ENCODE measurements at places on chromosomes 1 and 21. TPM values are rescaled to one million over a fixed set of nuclear protein-coding genes. Genes with fewer than 3 reads are reported as not detected.

GRCh38 chr1:54118704-54119103 is 34.1 kb downstream of the CDCP2 start:
- DNase-seq = no peak

- no peak for DNase-seq
Observed at GRCh38 chr1:208080396-208081286, 163.5 kb downstream of the PLXNA2 start.

GRCh38 chr1:200907611-200908097 is 13.0 kb downstream of the INAVA start:
- no peak for DNase-seq

- no peak for DNase-seq
Observed at GRCh38 chr1:77987919-77988318, 9.0 kb upstream of the FUBP1 start.

- DNase-seq = no peak
Observed at GRCh38 chr1:111819566-111820263, 64.0 kb downstream of the DDX20 start.

- peak; percentile 48 for DNase-seq
Observed at GRCh38 chr1:153422450-153423068, 6.2 kb downstream of the S100A7A start.

The HCRTR1 gene
- 0.11 TPM for polyA plus RNA-seq

DNA sequence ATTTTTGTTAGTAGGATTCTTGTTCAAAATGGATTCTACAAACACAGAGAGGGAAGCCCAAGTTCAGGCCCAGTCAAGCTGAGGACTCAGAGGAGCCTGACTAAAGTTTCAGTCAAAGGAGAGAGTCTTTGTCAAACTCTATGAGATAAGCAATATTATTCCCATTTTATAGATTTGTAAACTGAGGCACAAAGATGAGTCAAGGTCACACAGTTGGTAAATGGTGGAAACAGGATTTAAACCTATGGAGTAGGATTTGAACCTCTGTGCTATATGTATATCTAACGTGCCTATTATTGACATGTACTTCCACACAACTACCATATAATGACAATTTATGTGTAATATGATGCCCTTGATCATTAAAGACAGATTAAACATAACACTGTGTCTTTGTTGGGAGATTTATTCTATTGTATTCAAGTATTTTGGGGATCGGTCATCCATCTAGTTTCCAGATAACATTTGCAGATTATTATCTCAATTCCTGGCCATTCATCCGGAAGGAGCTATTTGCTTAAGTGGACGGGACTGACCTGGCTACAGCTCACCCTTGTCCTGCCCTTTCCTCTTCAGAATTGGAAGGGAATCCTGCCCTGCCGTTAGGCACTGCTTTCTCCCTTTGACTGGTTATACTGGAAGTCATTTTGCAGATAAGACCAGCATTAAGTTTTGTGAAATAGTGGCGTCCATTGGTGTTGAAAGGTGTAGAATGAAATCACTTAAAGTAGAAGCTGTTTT is 86.1 kb upstream of the LMO4 start:
- no peak for DNase-seq

DNA sequence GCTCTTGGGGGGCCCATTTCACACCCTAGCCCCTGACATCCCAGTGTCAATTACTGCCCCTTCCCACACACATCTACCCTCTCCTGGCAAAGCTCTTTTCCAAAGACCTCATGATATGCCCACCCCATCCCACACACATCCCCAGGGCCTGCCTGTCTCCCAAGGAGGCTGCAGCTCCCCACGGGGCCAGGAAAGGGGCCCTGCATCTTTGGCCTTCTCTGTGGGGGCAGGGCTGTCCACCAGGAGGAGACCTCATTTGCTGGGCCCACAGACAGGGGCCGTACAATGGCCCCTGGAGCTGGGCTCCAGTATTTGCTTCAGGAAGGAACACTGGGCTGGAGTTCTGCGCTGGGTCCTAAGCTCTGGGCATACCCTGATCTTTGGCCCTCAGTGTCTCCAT is 65.6 kb upstream of the RUNX3 start:
- no peak for DNase-seq

The HPCA gene
- polyA plus RNA-seq = 0.48 TPM

DNA sequence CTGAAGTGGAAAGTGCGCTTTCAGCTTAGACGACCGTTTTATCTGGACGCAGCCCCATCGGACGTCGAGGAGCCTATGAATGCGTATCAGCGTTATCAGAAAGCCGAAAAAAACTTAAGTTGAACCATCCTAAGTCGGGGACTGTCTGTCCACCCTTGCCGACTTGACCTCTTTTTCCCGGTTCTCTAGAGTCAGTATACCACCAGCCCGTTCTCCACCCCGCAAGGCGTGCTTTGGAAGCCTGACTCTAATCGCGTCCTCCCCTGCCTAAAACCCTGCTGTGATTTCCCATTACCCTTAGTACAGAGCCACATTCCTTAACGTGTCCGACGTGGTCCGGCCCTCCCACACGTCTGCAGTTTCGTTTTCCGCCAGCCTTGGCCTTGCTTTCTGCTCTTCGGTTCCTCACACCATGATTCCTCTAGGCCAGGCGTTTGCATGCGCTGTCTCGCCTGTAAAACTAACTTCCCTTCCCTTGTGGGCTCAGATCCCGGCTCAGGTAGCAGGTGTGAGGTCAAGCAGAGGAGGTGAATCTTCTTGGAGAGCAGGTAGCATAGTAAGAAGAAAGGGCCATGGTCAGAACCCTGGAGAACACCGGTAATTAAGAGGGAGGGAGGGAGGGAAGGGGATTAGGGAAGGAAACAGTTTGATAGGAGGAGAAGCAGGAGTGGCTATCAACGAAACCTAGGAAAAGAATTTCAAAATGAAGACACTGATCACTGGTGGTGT is 865 bp downstream of the ADPRS start:
- DNase-seq = no peak

The SPRR2E gene
- not detected for polyA plus RNA-seq

DNA sequence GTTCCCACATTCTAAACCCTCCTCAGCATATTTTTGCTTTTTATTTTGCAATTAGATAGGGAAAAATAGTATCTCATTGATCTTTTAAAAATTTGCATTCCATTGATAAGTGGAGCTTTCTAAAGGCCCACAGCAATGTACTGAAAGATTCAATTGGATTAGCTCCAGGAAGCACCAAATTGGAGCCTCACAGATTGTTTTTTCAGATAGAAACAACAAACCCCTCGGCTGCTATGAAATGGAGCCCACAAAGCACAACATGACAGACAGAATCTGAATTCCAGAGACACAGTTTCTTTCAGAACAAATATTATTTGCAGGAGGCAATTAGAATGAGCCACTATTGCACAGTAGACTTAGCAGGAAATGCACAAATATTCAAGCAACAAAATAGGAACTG is 58.9 kb upstream of the KIF26B start:
- no peak for DNase-seq

The GBP7 gene
- polyA plus RNA-seq = 0.17 TPM

DNA sequence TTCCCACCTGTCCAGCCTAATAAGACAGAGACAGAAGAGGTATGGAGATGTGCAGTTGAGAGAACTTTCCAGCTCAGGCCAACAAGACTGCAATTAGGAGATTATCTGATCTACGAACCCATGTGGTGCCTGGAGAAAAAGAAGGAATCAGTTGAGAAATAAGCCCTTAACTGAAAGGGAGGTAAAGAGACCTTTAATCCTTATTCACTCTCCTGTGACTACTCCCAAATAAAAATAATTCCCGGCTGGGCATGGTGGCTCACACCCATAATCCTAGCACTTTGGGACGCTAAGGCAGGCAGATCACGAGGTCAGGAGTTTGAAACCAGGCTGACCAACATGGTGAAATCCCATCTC is 31.9 kb upstream of the SARS1 start:
- DNase-seq = no peak

The SLC30A10 gene
- 0.09 TPM for polyA plus RNA-seq

The SPRR2A gene
- not detected for polyA plus RNA-seq

- DNase-seq = no peak
Observed at GRCh38 chr1:175449306-175449705, 256.7 kb upstream of the KIAA0040 start.

DNA sequence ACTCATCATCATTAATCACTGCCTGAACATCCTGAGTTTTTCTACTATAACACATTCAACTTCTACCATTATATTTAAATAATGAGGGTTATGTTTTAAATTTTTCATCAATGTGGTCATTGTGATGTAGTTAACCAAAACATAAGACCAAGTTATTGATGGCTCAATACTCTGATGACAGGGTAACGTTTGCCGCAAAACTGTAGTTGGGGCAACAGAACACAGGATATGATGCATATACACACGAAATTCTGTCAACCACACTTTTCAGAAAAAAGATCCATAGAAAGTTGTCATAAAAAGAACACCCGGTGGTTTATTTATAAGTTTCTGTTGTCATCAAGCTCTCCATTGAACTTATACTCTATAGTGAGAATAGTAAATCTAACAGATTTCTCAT is 121.7 kb upstream of the COL11A1 start:
- DNase-seq = no peak

- no peak for DNase-seq
Observed at GRCh38 chr21:29096218-29097015, 23.0 kb upstream of the CCT8 start.

The CELA3B gene
- not detected for polyA plus RNA-seq

The C1QC gene
- 20.7 TPM for polyA plus RNA-seq

The OR6N1 gene
- 0.06 TPM for polyA plus RNA-seq

DNA sequence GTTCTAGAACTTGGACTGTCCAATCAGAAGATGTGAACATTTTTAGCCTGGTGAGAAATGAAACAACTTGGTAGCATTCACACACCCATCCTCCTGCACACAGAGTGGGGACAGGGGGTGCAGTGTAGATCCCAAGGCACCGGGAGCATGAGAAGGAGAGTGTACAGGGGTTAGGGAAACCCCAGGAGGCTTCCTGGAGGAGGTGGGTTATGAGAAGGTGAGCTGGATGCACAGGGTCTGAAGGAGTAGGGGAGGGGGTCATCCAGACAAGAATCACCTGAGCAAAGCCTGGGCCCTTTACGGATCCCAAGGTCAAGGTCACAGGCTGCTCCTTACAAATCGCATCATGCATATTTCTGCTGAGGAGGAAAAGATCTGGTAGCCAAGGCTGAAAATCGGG is 117.5 kb upstream of the TMPRSS2 start:
- DNase-seq = no peak

The PIAS3 gene
- 58.9 TPM for polyA plus RNA-seq

The KRTAP11-1 gene
- not detected for polyA plus RNA-seq

DNA sequence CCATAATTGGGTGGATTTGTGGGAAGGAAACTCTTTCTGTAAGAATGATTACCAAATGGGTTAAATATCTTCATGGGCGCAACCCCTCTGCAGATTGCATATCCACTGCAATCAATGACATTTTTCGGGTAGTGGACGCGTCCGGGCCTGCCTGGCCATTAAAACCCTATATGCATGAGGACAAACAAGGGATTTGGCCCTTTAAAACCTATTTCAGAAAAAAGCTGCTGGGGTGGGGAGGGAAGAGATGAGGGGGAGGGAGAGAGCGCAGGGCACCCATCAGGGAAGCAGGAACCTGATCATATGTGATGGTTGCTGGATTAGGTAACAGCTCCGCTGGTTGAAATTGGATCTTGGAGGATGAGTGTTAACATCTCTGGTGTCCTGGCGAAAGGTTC is 228.8 kb downstream of the PBX1 start:
- no peak for DNase-seq

DNA sequence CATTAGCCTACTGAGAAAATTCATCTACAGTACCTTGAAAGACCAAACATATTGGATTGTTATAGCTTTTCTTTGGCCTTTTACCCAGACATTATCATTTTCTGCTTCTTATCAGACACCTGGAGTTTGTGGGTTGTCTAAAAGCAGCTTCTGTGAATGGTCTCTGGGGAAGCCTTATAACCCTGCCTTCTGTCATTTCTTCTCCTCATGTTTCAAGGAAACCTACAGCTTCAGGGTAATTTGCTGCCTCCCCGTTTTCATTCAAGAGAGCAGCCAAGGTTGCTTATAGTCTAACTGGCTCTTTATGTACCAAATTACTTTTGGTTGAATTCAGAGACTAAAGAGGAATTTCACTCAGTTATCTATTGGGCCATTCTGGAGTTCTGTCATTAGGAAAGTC is 288.3 kb upstream of the SGIP1 start:
- DNase-seq = no peak

The SMIM34 gene
- not detected for polyA plus RNA-seq

DNA sequence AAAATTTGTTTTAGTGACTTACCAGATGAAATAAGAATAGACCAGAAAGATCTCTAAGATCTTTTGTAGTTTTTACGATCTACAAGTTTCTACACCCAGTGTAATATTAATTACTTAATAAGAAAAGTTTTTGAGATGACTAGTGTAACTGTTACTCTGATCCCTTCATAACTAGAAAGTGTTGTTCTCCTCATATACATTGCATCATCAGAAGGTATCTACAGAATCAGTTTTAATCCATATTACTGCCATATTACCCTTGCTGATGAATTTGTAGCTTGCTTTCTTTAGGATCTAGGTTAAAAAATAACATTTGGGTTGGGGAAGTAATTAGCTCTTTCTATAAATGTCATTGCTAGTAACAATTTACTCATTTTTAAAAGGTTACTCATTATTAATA is 72.5 kb downstream of the GPR161 start:
- DNase-seq = no peak

DNA sequence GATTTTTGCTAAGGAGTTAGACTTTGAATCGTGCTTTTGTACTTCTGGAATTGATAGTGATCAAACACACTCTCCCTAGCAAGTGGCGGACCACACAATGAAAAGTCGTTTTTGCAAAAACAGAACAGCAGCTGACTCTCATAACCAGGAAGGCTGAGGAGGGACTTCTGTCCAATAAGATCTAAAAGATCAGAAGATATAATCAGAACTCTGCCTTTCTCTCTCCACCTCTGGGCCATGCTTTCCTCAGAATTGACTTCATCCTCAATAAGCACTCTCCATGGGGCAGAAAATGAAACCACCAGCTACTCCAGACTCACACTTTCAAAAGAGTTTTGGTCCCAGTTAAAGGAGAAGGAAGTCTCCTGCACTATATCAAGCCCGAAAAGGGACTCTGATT is 55.3 kb upstream of the SAMD13 start:
- DNase-seq = no peak

DNA sequence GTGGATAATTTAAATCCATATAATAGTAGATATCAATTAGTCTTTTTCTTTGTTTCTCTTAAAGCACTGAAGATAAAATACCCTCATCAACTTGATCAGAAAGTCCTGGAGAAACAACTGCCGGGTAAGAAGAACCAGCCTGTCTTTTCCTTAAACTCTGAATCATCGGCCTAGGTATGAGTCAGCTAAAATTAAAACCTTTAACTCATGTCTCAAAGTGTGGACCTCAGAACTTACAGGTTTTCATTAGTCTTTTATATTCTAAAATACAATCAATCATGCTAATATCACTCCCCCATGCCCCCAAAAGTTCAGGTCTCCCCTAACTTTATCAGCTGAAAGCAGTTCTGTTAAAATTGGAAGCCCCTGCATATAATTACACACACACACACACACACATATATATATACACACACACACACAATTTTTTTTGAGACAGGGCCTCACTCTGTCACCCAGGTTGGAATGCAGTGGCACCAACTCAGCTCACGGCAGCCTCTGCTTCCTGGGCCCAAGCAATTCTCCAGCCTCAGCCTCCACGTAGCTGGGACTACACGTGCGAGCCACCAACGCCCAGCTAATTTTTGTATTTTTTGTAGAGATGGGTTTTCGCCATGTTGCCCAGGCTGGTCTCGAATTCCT is 61.3 kb downstream of the B3GALNT2 start:
- no peak for DNase-seq

The UBE2U gene
- not detected for polyA plus RNA-seq

All from left renal cortex interstitium (tissue), 4 donors.